ENCODE measurements at places on chromosomes 7 and 10. TPM values are rescaled to one million over a fixed set of nuclear protein-coding genes. Genes with fewer than 3 reads are reported as not detected.

DNA sequence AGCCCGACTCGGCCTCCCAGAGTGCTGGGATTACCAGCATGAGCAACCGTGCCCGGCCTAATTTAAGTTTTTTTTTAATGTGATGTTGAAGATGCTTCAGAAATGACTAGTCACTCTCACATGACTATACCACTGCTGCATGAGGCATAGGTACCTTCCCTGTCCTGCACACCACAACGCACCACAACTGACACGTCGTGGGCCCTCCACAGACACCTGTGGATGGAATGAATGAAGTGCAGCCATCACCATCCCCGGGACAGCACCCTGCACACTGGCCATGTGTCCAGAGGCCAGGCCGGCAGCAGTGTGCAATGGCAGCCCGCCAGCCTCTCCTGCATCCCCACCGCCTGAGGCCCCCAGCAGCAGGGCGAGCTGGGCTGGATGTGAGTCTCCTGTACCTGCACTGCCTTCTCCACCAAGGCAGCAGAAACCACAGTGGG, 55.1 kb downstream of the VOPP1 start:
- DNase-seq: no peak

- no peak for DNase-seq
Measured at GRCh38 chr7:158395780-158396278, 191.8 kb downstream of the PTPRN2 start.

DNA sequence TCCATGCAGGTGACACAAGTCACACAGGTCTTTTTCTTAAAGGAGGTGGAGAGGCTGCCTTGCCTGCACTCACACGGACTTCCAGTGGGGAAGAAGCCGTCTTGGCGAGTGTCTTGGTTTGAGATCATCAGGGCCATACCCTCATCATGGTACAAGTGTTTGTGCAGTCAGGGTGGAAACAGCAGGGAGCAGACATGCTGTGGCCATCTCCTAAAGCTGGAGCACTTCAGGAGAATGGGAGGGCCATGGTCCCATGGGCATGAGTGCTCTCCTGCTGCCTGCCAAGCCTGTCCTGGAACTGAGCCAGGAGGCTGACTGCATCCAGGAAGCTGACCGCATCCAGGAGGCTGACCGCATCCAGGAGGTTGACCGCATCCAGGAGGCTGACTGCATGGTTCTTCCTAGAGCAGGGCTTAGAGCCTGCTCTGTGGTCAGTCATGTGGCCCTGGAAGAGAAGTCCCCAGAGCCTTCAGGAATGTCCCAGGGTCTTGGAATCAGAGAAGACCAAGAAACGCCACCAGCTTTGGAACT, 98.4 kb downstream of the ADARB2 start:
- no peak for DNase-seq

DNA sequence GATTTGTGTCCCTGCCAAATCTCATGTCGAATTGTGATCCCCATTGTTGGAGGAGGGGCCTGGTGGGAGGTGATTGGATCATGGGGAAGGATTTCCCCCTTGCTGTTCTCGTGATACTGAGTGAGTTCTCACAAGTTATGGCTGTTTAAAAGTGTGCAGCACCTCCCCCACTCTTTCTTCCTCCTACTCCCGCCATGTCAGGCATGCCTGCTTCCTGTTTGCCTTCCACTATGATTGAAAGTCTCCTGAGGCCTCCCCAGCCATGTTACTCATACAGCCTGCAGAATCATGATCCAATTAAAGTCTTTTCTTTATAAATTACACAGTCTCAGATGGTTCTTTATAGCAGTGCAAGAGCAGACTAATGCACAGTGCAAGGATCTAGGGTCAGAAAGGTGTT, 75.4 kb downstream of the CALD1 start:
- no peak for DNase-seq

- DNase-seq: no peak
Measured at GRCh38 chr7:102275123-102275703, 11.5 kb upstream of the SH2B2 start.

The VIPR2 gene
- total RNA-seq: 37.1 TPM

The SH3PXD2A gene
- 21.3 TPM for total RNA-seq

The TEX47 gene
- total RNA-seq: not detected

The LRRC17 gene
- total RNA-seq: 3.2 TPM
